Stimulated activated CD8-positive, alpha-beta memory T cell treated with anti-CD3 and anti-CD28 coated beads, Interleukin-4, amount 100 ng/mL, for 48 hours (primary cell): ENCODE measurements at places on chromosomes 6 and 20.

- no peak for DNase-seq
Observed at GRCh38 chr6:87925373-87926060, 122.1 kb upstream of the SPACA1 start.

DNA sequence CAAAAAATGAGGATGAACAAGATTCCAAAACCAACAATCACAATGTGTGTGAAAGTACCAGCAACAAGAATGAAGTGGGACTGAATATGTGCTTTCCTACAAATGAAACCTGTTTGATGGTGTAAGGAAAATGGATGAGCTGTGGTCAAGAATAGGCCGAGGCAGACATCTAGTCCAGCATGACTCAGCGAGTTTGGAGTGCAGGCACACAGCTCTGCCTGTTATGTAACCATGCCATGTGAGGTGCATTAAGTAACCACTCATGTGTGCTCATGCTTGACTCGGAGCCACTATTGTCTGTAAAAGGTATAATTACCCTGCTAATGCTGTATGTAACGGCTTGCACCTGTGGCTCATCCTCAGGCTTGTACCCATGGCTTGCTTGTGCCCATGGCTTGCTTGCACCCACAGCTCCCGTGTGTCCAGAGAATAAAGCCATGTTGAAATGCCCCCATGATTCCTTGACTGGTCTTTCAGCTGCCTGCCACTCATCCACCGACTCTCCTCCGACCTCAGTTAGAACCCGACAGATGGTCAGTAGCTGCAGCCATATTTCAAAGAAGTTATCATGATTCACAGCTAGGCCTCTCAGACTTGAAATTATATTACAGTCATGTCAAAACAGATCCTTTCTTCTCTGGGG, 98.7 kb downstream of the BACH2 start:
- DNase-seq, result no peak

DNA sequence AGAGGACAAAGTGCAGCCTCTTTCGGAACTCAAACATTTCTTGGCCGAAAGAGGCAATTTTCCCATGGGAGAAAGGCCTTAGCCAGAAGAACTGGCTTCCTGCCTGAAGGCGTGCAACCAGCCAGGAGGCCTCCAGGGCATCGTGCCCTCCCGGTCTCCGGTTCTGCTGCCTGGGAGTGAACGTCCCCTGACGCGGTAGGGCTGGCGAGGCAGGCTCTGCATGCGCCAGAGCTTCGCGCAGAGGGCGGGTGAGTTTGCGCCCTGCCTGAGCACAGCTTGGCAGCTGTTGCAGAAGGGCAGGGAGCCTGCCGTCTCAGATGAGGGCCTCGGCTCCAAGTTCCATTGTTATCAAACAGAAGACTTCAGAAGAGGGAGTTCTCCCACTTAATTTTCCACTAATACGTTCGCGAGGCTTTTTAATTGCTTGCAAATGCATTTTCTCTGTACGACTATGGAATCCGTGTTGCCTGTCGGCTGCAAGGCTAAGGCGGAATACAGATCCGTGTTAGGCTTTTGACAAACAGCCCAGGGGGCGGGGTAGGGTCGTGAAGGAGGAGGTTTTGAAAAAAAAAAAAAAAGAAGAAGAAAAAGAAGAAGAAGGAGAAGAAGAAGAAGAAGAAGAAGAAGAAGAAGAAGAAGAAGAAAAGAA, 5.5 kb upstream of the TFAP2D start:
- no peak for DNase-seq

GRCh38 chr6:75884822-75885221, 135.8 kb downstream of the MYO6 start:
- no peak for DNase-seq

- no peak for DNase-seq
Observed at GRCh38 chr6:81553216-81553615, 199.3 kb downstream of the TENT5A start.

DNA sequence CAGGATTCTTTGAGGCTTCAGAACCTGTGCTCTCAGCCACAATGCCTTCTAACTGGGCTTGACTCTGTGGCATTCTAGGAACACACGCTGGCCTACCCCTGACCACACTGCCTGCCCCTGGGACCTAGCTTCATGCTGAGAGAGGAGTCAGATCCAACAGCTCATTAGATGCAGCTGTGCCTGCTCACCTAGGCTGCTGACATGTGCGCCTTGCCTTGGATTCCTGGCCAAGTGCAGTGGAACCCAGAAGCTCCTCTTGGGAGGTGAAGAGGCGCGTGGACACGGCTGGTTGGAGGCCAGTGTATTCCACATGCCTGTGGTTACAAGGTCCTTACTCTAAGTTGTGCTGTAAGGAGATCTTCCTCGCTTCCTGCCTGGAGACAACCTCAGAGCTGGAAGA, 24.7 kb upstream of the KCNK16 start:
- no peak for DNase-seq

DNA sequence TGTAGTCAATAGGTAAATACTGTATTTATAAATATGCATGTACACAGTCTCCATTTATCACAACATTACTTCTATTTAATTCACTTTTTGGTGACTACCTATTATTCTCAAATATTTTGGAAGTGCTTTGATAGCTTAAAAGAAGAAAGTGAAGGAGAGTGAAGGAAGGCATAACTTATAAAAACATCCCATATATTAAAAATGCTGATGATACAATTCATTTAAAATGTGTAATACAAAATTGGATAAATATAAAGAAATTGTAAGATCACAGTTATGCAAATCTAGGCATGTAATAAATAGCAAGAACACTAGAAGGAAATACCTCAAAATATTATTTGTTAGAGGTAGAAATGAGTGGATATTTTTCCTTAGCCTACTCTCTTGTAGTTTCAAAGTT, 111.6 kb upstream of the ADTRP start:
- DNase-seq, result no peak

DNA sequence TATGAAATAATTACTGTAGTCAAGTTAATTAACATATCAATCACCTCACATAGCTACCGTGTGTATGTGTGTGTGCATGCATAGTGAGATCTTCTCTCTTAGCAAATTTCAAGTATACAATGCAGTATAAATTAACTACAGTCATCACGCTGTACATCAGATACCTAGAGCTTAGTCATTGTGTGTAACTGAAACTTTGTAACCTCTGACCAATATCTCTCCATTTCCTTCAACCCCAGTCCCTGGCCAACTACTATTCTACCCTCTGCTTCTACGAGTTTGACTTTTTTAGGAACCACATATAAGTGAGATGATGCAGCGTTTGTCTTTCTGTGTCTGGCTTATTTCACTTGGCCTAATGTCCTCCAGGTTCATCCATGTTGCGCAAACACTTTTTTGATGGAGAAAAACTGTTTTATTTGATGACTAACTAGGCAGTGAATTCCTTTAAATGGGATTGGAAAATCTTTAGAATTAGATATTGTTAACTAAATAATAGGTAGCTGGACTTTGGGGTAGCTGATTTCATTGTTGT, 459.5 kb downstream of the DHX35 start:
- no peak for DNase-seq
